ENCODE measurements at places on chromosomes 11 and 22. TPM values are rescaled to one million over a fixed set of nuclear protein-coding genes. Genes with fewer than 3 reads are reported as not detected.

The CD44 gene
- 68.3 TPM for total RNA-seq

The FZD4 gene
- 112 TPM for total RNA-seq

The IGLL1 gene
- total RNA-seq, result not detected

The CD248 gene
- total RNA-seq, result not detected

The PRODH gene
- not detected for total RNA-seq

The BDNF gene
- total RNA-seq, result 2.6 TPM

All from endothelial cell of umbilical vein (primary cell).